ENCODE measurements at places on chromosomes 7 and 10. TPM values are rescaled to one million over a fixed set of nuclear protein-coding genes. Genes with fewer than 3 reads are reported as not detected.

GTF2I gene
- 93.4 TPM for total RNA-seq

ECHDC3 gene
- 4.5 TPM for total RNA-seq

GATA3 gene
- 0.06 TPM for total RNA-seq

SOSTDC1 gene
- not detected for total RNA-seq

RPEL1 gene
- total RNA-seq, result not detected

All from aortic smooth muscle cell (primary cell).